ENCODE measurements at places on chromosomes 11 and 22.

DNA sequence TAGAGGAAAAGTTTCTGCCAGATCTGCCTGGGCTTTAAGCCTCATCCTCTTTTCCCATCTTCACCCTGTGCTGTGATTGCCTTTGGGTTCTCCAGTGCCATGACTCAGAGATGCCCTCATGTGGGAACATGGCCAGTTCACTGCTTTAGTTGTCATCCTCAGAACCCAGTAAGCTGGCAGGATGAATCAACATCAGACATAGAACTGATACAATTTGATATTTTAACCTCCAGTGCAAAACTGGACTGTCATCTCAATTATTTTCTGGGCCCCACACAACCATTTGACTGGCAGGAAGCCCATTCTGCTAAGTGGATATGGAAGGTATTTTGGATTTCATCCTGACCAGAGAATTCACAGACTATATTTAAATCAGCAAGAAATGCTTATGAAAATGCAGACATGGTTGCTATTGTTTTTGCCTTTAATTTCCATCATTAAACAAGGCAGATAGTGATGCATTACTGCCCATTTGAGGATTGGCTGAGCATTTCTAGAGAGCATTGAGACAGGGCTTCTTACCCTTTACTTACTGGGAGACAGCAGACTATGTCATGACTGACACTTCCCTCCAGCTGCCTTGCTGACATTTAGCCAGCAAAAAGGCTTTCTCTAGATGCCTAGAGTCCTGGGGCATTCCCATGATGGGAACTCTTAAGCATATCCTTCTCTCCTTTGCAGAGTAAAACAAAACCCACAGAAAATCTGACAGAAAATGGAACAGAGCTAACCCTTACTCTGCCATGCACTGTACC, 327.1 kb upstream of the MTNR1B start:
- DNase-seq: no peak

- DNase-seq: no peak
Observed at GRCh38 chr22:33000342-33001280, 57.6 kb downstream of the SYN3 start.

GRCh38 chr11:84164728-84165127, 878.6 kb upstream of the CCDC90B start:
- no peak for DNase-seq

DNA sequence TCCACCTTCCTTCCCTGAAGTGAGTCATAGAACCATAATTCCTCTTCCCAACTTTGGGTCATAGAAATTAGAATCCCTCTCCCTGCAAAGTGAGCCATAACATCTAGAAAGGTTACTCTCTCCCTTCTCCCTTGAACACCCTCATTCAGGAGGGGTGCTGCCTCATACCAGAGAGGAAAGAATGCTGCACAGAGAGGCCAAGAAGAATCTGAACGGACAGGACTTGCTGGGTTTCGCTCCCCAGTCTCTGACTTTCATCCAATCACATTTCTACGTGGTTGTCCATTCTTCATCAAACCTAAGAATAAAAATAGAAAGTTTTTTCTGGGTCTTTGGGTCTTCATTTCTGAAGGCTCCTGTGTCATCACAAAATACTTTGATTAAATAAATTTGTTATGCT, 31.0 kb upstream of the BIRC3 start:
- no peak for DNase-seq

GRCh38 chr11:63970902-63971301, 3.5 kb upstream of the COX8A start:
- DNase-seq: no peak

GRCh38 chr11:2213384-2213842, 41.8 kb upstream of the TH start:
- DNase-seq: no peak

GRCh38 chr11:8097468-8097867, 16.5 kb downstream of the TUB start:
- no peak for DNase-seq

GRCh38 chr11:20045098-20045688, 115.1 kb downstream of the DBX1 start:
- no peak for DNase-seq

GRCh38 chr11:15748741-15749140, 607.6 kb downstream of the SOX6 start:
- DNase-seq: no peak

GRCh38 chr11:40544162-40544561, 915.3 kb downstream of the LRRC4C start:
- DNase-seq: no peak

- no peak for DNase-seq
Observed at GRCh38 chr11:134373591-134374052, 38.4 kb downstream of the B3GAT1 start.

DNA sequence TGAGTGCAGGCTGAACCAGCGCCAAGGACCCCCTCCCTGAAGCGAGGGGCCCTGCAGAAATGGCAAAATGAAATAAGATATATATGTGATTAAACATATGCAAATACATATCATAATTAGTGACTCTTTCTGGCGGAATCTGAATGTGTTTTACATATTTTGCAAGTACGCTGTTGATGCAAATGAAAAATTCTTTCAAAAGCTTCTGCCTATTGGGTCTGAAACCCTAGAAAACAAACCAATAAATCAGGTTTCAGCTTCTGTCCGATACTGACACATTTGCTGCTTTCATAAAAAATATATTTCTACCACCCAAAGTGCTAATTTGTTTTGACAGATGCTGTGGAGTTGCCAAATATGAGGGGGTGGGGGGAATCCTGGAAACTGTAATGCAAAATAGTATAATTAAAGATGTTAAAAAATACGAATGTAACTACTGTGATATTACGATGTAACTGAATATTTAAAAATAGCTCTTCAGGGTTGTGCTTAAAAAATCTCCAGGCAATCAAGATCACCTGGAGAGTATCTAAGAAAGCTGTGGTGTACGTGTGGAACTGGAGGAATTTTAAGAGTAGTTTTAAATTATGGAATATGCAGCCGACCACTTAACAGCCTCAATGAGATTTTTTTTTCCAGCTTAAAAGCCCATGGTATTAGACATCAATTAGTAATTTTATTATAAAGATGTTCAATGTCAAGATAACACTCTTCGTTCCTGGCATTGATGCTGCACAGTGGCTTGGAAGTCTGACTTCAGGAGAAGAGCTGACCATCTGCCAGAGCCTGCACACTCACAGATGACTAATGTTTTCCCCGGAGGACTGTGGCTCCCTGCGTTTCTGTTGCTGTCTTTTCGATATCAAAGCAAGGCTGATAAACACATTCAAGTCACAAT, 122.2 kb upstream of the RCN1 start:
- DNase-seq: no peak

DNA sequence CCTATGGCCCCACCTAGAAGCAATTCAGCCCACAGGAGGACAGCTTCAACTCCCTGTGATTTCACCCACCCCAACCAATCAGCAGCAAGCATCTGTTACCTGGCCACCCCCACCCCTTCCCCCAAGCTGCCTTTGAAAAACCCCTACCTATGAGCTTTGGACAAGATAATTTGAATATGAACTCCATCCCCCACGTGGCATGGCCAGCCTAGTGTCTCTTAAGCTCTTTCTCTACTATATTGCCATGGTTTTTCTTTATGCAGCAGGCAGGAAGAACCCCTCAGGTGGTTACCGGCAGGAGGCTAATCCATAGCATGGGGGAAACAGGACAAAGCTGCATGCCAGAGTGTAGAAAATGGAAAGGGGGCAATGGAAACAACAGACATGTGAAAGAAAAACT, 29.0 kb downstream of the CTSC start:
- no peak for DNase-seq

- no peak for DNase-seq
Observed at GRCh38 chr11:22193348-22194051, 615 bp downstream of the ANO5 start.

DNA sequence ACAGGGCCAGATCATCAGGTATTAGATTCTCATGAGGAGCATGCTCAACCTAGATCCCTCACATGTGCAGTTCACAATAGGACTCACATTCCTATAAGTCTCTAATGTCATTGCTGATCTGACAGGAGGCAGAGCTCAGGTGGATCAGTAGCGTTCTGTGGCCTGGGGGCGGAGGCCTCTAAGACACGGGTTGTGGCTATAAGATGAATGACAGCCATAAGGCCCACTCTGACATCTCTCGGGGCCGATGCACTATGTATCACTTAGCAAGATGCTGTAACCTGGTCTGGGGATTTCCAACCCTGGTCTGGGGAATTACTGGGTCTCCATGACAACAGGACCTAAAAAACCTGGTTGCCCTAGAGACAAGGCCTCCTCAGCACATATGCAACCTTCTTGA, 932.7 kb downstream of the TBC1D22A start:
- no peak for DNase-seq

GRCh38 chr11:94781837-94782236, 13.7 kb downstream of the AMOTL1 start:
- no peak for DNase-seq

GRCh38 chr11:15667127-15667725, 552.5 kb downstream of the INSC start:
- no peak for DNase-seq

DNA sequence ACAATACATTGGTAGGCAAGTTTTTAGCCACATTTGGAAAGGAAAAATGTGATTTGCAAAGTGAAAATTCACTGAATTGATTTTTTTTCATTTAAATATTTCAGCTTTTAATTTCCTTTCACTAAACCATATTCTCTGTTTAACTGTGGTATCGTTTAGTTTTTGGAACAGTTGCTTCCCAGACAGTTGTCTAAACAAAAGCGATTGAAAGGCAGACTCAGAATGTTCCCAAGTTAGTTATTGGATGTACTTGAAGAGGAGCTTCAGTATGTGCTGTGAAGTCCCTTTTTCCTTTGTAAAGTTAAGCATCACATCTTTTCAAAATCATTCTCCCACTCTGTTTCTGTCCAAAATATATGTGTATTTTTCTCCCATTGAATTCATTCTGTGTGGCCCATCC, 623.4 kb upstream of the LUZP2 start:
- no peak for DNase-seq

DNA sequence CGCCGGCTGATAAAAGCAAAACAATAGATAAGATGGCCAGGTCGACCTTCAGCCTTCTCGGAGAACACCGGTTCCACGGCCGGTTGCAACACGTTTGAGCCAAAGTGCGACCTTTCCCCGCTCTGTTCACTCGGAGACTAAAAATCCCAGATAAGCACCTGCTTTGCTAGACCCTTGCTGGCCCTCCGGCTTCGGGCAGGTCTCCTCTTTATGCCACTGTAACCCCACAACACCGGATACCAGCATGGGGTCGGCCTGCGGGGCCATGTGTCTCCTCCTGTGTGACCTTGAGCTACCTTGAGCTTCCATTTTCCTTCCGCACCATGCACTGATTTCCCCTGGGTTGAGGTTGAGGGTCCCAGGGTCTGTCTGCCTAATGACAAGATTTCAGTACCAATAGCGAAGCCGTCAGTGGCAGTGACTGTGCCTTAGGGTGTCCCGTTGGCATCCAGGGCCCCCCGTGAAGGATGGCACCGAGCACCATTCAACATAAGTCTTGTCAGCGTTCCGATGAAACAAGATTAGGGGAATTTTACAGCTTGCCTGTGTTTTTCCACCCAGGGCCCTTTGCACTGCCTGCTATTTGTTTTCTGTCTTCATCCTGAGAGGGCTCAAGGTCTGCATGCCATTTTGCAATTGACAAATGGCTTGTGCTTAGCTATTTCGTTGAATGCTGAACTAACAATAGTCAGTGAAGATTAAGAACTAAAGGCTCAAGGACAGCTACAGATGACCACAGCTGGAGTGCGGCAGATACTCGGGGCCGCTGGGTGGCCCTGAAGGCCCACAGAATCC, 118.6 kb downstream of the KCNQ1 start:
- no peak for DNase-seq

- no peak for DNase-seq
Observed at GRCh38 chr22:40666151-40666848, 13.0 kb upstream of the MCHR1 start.

GRCh38 chr11:77361184-77361583, 59.7 kb upstream of the GDPD4 start:
- no peak for DNase-seq

- DNase-seq: no peak
Observed at GRCh38 chr11:111413849-111414248, 34.8 kb upstream of the POU2AF1 start.

DNA sequence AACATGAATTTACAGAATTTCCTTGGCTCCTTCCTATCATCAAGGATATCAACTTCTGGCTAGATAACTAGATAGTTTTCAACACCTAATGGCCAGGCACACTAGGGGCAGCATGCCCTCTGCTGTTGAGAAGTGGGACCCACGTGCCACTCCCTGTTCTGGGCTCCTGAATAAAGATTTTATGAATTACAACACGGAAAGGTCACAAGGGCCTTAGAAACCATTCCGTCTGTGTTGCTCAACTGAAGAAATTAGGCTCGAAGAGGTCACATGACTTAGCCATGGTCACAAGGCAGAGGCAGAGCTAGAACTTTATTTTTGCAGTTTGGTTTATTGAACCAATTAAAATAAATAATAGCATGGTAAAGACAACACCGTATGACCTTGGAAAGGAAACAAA, 36.0 kb downstream of the PRCP start:
- no peak for DNase-seq
